ENCODE measurements at places on chromosomes 12 and 14.

DNA sequence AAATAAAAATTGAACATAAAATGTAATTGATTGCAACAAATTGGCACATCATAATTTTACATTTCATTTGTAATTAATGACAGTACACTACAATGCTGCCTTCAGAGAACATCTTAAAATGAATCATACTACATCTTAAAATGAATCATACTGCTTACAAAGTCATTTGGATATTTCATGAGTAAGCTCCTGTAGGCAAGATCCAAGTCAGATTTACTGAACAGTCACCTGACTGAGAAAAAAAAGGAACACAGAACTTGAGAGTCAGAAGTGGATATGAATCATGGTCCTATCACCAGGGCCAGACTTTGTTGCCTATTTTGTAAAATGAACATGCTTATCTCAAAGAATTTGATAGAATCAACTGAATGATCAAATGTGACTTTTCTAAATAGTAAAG lies 32.7 kb upstream of the FBLN5 start:
- no peak for DNase-seq

DNA sequence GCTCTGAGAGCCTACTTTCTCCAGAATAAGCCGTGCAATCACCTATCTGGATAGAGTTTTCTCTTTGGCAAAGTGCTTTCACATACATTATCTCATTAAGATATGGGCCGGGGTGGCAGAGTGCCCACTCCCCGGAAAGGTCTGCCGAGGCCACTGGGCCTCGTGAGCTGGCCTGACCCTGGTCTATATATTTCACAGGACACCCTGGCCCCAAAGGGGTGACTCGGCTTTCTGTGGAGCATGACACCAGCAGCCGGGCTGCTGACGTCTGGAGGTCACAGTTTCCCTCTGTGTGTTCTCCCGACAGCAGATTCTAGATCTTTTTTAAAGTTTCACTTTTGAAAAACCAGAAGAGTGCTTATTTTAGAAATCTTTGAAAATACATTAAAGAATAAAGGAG lies 27.9 kb upstream of the ATP2A2 start:
- DNase-seq = no peak

- DNase-seq = no peak
Observed at GRCh38 chr14:29062976-29063375, 296.4 kb downstream of the FOXG1 start.

- DNase-seq = no peak
Observed at GRCh38 chr12:128459067-128459466, 192.1 kb downstream of the TMEM132C start.

- DNase-seq = no peak
Observed at GRCh38 chr12:3119756-3120601, 42.8 kb downstream of the TSPAN9 start.

DNA sequence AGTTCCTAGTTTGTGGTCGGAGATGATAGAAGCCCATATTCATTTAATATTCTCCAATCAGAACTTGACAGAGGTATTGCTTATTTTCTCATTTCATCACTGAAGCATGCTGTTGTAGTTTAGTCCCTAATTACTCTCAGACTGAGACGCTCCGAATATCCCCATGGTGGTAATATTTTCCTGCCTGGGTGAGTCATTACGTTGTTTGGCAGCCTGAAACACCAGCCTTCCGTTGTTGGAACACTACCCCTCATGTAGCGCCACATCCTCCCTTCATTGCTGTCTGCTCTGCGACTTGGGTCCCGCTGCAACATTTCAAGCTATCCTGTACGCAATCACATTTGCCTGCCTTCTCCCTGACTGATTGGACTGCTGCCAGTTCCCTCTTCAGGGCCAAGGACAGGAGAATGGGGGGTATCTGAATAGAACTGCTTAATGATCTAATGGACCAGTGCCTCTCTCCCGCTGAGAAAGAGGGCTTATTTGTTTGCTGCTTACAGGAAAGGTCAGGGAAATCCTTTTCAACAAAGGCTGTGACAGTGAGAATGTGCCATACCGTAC lies 369.1 kb downstream of the NPAS3 start:
- no peak for DNase-seq

DNA sequence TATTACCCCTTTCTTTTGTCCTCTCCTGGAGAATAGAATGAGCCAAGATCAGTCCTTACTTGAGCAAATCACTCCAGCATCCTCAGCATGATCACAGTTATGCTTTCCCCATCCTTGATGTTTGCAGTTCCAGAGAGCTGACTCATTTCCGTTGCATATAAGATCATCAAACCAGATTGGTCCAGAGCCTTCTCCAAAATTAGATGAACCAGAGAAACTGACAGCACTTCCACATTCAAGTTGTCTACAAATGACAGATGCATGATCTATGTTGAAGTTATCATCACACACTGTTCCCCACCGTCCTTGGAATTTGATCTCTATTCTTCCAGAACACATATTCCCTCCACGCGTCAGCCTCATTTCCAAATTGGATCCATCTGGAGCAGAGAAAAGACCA lies 4.8 kb downstream of the CD163 start:
- DNase-seq = no peak

GRCh38 chr12:127273626-127274025 lies 993.3 kb upstream of the TMEM132C start:
- no peak for DNase-seq

DNA sequence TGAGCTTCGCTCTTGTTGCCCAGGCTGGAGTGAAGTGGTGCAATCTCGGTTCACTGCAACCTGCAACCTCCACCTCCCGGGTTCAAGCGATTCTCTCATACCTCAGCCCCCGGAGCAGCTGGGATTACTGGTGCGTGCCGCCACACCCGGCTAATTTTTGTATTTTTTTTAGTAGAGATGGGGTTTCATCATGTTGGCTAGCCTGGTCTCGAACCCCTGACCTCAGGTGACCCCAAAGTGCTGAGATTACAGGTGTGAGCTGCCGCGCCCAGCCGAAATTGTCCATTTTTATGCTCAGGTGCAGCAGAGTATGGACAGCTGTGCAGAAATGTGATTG lies 19.2 kb upstream of the CYP46A1 start:
- no peak for DNase-seq

GRCh38 chr12:79527473-79527872 lies 163.3 kb downstream of the PAWR start:
- DNase-seq = no peak

DNA sequence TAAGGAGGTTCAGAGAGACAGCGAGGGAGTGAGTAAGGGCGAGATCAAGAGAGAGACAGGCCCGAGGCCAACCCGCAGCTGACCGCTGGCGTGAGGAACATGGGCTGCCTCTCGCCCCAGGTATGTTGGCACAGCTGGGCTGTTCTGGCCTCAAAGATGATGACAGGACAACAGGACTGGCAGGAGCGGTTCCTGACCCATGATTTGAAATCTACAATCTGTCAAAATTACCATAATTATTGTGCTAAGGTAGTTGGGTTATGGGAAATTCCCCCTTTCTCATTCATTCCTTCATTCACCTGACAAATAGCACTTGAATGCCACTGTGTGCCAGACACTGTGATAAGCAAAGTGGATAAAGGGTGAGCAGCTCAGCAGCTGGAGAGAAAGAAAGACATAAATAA lies 5.1 kb upstream of the ENDOU start:
- DNase-seq = no peak

DNA sequence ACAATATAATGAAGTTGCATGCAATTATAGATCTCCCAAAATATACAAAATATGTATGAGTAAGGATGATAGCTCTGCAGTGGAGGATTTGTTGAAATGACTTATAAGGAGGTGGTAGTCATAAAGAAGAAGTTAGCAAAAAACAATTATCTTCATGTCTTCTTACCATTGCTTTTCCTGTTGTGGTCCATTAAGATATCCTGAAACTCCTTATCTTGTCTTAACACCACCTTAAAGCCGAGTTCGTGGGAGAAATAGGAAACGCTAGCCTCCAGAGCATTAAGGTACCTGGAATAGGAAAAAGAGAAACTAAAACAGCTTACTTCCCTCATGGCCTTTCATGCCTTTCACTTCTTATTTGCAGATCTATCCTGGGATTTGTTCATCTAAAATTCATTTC lies 15.2 kb downstream of the GUCY2C start:
- no peak for DNase-seq

DNA sequence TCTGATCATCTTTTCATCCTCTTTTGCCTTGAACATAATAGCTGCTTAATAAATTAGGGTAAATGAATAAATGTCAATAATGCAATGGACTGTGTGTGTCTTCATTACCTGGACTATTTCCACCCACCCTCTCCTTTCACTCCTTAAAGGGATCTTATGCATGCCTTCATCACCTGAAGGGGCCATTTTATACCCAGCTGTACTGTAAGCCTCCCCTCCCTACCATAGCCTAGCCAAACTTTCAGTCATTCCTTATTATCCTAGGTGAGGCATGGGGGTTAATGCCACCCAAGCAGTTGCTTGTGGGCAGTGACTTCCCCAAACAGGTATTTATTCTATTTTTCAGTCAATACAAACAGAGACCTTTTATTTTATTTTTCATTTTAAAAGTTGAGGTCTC lies 127.8 kb upstream of the PARP11 start:
- DNase-seq = no peak

DNA sequence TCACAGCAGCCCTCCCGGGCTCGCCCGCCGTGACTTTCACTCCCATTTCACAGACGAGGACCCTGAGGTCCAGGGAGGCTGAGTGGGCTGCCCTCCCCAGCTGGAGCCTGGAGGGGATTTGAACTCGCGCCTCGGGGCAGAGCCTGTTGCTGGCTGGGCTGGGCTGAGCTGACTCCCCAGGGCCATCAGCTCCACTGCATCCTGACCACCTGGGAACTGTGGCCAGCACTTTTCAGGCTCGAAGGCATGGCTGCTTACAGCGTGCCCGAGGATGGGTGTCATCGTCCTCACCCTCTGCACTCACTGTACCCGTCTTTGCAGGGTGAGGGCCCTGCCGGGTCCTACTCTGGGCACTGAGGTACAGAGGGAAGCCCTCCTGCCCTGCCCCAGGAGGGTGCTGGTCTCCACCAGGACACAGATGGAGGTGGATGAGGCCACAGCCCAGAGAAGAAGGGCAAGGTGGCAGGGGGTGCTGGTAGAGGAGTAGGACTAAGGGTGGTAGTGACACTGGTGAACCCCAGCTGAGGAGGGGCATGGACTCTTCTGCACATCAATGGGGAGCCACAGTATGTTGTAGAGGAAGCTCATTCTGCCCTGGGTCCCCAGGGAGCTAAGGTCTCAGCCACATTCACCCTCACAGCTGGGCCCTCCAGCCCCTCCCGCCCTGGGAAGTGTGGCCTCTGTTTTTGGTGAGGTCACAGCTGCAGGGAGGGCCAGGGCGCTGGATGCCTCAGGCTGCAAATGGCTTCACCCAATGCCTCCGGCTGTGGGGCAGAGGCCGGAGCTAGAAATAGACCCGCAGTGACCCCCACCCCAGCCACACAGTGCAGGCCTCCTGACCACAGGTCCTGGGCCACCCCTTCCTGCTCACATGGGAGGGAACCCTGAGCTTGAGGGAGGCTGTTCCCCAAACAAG lies 365.1 kb upstream of the SFSWAP start:
- no peak for DNase-seq

GRCh38 chr12:52004042-52004648 lies 2.6 kb upstream of the TAMALIN start:
- peak; percentile 44 for DNase-seq

- peak; percentile 76 for DNase-seq
Observed at GRCh38 chr12:92020983-92021665, 124.5 kb downstream of the BTG1 start.

GRCh38 chr12:80622271-80622670 lies 85.2 kb upstream of the MYF6 start:
- no peak for DNase-seq

- DNase-seq = no peak
Observed at GRCh38 chr14:97180304-97181200, 383.4 kb downstream of the VRK1 start.

- DNase-seq = no peak
Observed at GRCh38 chr12:12436831-12437345, 80.0 kb downstream of the BORCS5 start.

DNA sequence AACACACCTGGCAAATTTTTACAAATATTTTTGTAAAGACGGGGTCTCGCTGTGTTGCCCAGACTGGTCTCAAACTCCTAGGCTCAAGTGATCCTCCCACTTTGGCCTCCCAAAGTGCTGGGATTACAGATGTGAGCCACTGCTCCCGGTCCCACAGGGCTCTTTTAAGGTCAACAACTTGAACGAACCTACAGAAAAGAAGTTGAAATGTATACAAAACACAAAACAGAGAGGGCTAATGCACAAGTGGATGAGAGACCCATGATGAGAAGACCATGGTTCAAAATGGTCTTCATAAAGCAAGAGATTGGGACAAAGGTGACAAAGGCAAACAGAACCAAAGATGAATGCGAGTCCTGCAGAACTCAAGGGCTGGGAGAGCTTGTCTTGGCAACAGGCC lies 91.4 kb downstream of the CALM1 start:
- no peak for DNase-seq

DNA sequence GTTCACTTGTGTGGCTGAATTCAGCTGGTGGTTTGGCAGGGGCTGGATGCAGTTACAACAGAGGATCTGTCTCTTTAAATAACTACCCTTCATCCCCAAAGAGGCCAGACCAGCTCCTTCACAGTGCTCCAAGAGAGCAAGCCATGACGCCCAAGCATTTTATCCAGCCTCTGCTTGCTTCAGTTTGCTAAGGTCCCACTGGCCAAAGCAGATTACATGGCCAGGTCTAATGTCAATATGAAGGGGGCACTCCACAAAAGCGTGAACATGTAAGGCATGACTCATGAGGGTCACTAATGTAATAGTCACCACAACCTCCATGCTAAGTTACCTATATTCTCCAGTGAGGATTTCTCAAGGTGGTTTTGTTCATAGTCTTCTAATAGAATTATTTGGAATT lies 62.9 kb downstream of the MARK3 start:
- DNase-seq = no peak

DNA sequence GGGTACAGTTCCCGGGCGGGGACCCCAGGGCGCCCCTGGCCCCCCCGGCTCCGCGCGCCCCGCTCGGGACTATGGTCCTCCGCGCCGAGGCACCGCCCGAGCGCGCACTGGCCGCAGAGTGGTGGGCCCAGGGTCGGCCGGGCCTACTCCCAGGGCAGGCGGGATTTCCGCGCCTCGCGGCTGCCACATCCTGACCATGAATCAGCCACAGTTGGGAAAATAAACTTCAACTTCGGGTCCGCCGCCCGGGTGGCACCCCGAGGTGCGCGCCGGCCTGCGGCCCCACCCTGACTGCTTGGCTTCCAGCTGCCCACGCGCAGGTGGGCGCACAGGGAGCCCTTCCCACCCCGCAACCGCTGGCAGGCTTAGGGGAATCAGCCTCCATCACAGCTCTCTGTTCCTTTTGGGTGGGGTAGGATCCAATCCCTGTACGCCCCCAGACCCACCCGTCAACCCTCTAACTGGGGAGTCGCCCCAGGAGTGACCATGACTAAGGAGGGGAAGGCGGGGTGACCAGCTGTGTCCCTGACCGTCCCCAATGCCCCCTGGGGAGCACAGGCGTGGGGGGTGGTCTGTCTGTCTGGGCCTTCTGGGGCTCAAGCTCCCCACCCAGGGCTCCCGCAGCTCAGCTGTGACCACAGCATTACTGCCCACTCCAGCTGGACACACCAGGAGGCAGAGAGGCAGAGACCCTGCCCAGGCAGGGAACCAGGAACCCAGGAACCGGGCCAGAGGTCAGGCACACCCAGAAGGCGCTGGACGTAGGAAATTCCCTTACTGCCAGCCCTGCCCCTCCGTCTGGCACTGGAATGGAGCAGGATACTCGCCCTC lies 678 bp downstream of the INF2 start:
- DNase-seq = no peak

- DNase-seq = no peak
Observed at GRCh38 chr12:21757735-21758134, 16.8 kb downstream of the KCNJ8 start.

GRCh38 chr14:89418976-89419375 lies 1.9 kb upstream of the FOXN3 start:
- no peak for DNase-seq

- DNase-seq = no peak
Observed at GRCh38 chr14:68774771-68775613, 17.9 kb downstream of the ZFP36L1 start.

All from NCI-H526 treated with DMSO at 0.1 percent for 48 hours (cell line).